EH (cell line): ENCODE measurements at places on chromosomes 5 and 9.

DNA sequence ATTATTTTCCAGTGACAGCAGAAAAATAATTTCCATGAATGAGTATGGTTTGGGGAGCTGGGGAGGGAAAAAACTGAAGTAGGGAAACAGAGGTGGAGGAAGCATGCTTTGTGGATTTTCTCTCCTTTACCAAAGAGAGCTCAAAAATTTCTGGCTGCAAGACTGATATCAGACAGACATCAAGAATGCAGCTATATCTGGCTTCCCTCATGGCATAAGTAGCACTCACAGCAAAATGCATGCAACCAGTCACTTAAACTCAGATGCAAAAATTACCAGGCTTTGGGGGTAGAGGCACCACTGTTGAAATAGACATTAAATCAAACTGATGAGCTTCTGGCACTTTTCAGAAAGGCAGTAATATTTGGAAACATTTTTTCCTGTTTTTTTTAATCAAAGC lies 196.9 kb downstream of the TSSK1B start:
- no peak for DNase-seq

- DNase-seq, result no peak
These were observed 17.3 kb upstream of the EGFL7 start for GRCh38 chr9:136645352-136645902.

DNA sequence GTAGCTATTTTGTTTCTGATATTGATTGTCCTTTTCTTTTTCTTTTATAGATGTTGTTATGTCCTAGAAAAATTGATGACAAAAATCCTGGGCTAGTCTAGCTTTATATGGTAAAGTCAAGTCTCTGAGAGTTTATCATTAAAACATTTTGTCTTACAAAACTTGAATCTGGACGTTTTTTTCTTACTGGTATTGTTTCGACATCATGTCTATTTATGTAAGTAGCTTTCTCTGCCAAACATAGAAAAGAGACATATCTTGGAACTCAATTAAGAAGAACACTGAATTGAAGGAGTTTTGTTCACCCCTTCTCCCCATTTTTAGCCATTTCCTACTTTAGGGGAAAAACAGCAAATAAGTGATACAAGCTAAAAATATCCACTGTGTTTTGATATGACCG lies 151.5 kb downstream of the ISOC1 start:
- no peak for DNase-seq

- DNase-seq, result peak; percentile 27
These were observed 154.9 kb downstream of the C9orf50 start for GRCh38 chr9:129465834-129466535.

DNA sequence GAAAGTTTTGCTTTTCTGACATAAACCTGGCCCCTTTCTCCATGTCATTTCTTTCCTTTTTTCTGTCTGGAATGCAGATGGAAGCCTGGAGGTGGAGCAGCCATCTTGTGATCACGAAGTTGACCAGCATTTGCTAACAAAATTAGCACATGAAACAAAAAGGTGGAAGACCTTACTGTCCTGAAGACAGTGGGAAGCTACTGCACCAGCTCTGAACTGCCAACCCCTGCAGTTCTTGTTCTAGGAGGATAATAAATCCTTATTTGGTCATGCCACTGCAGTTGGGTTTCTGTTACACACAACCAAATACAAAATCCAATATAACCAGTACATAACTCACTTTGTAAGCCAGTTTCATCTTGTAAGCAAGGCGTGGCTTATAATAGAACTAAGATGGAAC lies 249.4 kb upstream of the TBCA start:
- DNase-seq, result peak; percentile 3

- peak; percentile 95 for DNase-seq
These were observed 47.1 kb upstream of the RAI14 start for GRCh38 chr5:34608859-34609648.

- DNase-seq, result no peak
These were observed 967 bp downstream of the ANKRD31 start for GRCh38 chr5:75235711-75236110.

GRCh38 chr9:134049236-134049635 lies 18.6 kb downstream of the BRD3 start:
- DNase-seq, result no peak

DNA sequence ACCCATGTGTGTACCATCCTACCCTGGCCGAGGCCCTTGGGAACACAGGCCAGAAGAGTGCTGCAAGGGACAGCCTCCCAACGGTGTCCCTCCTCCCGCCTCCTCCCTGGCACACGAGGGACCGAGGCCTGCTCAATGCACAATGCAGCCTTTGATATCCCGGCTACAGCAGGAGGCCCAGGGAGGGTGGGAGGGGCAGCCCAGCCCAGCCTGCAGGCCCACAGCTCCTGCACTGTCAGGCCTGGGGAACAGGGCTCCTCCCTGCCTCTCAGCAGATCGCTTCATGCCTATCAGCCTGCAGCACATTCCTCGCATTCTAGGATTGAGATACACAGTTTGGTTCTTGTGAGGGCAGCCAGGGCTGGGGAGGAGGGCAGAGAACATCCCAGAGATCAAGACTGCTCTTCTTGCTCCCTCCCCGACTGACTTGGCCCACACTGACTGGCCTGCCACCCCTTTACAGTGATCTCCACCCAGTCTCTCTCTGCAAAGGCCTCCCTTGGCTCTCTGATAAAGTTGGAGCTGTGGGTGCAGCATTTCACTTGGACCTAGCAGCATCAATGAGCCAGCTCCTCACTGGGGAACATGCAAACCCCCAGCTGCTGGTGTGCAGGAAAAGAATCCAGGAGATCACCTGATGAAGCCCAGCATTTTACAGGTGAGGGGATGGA lies at the start of gene SH3TC2:
SH3TC2 (minus strand) TSS at position 46 of the 671 bp plus-strand sequence; CDS start at position 6, 40 bp downstream.
- peak; percentile 93 for DNase-seq

DNA sequence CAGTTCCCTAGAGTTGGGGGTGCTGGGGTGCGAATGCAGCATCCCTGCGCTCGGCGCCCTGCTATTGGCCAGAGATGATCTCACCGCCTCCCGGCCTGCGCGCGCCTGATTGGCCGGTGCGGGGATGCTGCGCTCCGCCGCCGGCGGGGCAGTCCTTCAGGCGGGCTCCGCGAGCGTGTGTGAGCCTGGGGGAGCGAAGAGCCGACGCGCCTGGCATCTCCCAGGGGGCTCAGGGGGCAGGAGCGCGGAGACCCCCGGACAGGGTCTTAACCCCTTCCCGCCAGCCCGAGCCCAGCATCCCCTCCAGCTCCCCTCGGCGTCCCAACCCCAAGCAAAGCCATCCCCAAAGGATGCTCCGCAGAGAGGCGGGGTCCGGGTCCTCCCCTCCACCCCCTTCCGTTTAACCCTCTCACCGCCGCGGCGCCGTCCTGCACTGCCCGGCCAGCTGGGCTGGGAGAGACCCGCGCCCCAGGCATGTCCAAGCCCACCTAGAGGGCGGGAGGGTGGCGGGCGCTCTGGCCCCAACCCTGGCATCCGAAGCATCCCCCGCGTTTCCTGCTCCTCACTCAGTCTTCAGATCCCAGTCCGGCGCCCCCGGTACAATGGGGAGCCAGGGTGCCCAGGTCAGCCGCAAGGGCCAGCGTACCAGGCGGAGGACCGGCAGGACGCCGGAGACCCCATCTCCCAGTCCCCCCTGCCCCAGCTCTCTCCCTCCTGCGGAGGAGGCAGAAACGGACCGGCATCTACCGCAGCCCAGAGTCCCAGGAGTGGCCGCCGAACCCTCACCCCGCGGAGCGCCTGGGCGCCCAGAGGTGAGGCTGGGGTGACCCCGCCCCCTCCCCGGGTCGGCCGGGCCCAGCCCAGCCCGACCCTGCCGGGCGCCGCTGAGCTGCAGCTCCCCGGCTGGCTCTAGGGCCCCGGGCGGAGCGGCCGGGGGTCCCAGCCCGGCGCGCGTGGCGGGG lies 19.3 kb upstream of the TOR2A start:
- DNase-seq, result peak; percentile 37

DNA sequence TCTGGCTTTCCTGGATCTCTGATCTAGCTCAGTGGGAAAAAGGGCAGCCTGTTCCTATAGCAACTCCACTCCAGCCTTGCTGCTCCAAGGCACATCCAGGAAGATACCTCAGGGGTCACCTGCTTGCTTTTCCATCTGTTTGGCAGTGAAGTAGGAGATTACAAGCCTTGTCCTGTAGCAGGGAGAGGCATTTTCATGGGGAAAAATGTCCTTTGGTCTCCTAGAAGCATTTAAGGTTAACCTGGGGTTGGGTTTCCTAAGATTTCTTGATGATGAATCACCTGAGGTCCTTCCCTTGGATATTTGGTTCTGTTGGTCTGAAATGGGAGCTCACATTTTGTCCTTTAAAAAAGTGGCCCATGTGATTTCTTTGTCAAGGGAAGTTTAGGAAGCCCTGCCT lies 1.5 kb upstream of the TMEM174 start:
- no peak for DNase-seq

DNA sequence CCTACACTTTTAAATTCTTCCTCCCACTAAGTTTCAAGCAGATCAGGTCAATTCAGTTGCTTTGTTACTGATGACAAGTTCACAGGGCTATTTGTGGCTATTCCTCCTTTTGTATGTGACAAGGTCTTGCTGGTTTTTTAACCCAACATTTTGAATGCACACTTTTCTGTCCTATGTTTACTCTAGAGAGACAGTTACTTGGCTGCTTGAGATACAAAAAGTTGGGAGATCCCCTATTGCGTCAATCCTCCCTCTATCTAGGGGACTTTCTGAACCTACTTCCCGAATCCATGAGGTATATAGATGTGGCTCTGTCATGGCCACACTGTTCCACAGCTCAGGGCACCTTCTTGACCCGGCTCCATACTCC lies 386.7 kb downstream of the NTRK2 start:
- DNase-seq, result no peak

- DNase-seq, result no peak
These were observed 1231.1 kb upstream of the ACO1 start for GRCh38 chr9:31153250-31153840.

DNA sequence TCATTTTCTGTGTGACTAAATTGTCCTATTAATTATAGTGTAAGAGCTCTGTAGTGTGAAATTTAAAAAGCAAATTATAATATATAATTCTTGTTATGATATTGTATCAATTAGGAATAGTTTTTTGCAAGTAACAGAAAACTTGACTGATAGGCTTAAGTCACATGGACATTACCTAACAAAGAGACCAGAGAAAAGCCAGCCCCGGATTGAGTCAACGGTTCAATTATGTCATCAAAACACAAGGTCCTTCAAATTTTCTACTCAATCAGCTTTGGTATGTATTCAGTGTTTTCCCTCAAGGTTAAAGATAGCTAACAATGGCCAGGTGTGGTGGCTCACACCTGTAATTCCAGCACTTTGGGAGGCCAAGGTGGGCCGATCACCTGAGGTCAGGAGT lies 126.7 kb upstream of the PTGER4 start:
- DNase-seq, result no peak

DNA sequence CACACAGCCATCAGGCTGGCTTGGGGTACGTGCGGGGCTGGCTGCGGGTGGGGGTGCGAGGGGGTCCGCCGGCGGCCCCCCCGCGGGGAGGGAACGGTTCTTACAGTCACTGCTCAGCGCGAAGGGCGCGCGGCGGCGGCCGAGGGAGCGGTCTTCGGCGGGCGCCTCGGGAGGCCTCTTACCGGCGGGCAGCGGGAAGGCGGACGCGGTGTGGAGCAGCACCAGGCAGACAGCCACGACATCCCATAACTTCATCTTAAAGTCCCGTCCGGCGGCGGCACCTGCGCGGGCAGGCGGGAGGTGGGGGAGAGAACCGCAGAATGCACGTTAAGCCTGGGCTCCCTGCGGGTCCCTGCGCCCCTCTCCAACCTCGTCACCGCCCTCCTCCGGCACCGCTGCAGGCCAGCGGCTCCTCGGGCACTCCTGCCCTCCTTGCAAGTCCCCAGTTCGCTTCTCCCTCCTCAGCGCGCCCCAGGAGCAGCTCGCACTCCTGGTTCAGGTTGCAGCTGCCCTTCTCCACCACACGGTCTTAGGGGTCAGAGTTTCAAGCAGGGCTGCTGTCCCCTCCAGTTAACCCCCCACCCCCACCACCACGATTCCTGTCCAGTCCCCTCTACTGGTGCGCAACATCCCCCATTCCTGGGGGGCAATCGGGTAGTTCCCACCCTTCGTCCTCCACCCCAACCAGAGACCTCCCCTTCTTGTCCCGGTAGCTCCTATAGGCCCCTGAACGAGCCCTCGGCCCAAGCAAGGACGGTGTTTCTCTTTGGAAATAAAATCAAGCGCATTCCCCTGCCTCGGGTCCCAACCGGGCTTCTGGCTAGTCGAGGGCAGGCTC lies 5.1 kb downstream of the GDNF start:
- peak; percentile 29 for DNase-seq

DNA sequence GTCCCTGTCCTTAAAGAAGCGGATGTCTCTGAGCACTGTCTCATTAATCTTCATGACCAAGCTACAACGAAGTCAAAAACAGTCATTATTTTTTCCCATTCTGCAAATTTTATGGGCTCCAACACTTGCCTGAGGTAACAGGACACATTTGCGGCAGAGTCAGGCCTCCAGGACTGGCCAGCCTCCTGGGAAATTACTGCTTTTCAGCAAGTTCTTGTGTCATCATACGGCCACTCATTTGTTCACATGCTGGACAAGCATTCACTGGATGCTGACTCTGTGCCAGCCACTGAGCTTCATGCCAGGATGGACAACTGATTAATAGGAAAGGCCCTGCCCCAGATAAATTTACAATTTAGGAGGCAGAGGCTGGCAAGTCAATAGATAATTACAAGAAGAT lies 305.7 kb downstream of the ACTL7B start:
- peak; percentile 41 for DNase-seq

- no peak for DNase-seq
These were observed 342.1 kb downstream of the TLE4 start for GRCh38 chr9:79913867-79914266.

- peak; percentile 87 for DNase-seq
These were observed 47.8 kb upstream of the IER5L start for GRCh38 chr9:129225815-129226214.

DNA sequence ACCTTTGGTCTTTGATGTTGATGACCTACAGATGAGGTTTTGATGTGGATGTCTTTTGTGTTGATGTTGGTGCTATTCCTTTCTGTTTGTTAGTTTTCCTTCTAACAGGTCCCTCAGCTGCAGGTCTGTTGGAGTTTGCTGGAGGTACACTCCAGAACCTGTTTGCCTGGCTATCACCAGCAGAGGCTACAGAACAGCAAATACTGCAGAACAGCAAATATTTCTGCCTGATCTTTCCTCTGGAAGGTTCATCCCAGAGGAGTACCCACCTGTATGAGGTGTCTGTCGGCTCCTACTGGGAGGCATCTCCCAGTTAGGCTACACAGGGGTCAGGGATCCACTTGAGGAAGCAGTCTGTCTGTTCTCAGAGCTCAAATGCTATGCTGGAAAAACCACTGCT lies 694.5 kb upstream of the CDH6 start:
- no peak for DNase-seq

- peak; percentile 100 for DNase-seq
These were observed 588.5 kb downstream of the MTRR start for GRCh38 chr5:8457187-8458037.
